ENCODE measurements at places on chromosomes 4 and X.

GRCh38 chr4:129748991-129749390, 653.0 kb downstream of the C4orf33 start:
- no peak for DNase-seq

DNA sequence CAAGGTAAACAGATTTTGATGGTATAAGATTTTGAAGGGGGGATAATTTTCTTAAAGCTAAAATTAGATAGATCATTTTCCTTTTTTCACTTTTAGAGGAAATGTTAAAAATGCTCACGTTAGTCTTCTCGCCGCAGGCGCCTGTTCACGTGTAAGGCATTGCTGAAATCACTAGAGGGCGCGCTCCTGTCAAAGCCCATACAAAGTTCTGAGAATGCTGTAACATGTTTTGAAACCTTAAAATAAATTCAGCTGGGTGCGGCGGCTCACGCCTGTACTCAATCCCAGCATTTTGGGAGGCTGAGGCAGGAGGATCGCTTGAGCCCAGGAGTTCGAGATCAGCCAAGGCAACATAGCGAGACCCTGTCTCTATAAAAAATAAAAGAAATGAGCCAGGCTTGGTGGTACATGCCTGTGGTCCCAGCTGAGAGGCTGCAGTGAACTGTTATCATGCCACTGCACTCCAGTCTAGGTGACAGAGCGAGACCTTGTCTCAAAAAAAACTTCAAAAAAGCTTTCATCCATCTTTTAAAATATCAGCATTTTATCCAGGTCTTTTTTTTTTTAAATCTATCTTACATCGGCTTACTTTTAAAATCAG, 138.0 kb downstream of the RBMX2 start:
- peak; percentile 35 for DNase-seq

DNA sequence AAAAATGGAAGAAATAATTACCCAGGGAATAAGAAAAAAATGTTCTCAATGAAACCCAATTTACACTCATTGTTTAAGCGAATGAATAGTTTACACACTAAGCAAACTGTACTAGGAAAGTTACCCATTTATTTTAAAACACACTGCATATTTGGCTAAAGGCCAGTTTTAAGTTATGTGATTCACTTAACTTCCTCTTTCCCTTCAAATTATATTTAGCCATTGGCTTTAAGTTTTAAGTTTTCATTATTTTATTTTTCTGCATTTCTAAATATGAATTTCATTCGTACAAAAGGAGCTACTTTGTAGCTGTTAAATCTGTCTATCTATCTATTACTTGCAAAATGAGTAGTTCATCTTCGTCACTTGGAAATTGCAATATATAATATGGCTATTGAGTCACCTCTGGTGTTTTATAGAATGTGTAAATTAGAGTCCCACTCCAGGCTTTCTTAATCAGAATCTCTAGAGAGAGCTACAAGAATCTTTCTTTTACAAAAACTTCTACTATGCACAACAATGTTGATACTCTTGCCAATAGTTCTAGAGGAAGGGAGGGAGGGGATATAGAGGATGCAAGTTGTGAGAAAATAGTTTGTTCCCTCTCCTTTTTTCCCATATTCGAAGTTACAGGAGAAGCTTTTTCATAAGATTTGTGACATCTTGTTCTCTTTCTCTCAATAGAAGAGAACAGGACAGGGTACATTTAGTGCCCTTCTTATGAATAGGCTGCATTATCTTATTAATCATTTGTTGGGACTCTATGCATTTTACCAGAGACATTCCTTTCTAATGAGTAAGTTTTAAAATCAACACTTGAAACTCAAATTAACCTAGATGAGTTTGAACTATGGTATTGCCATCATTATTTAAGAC, 41.8 kb downstream of the SULT1B1 start:
- no peak for DNase-seq

- DNase-seq: no peak
Measured at GRCh38 chrX:40867352-40867751, 132.0 kb upstream of the MED14 start.

DNA sequence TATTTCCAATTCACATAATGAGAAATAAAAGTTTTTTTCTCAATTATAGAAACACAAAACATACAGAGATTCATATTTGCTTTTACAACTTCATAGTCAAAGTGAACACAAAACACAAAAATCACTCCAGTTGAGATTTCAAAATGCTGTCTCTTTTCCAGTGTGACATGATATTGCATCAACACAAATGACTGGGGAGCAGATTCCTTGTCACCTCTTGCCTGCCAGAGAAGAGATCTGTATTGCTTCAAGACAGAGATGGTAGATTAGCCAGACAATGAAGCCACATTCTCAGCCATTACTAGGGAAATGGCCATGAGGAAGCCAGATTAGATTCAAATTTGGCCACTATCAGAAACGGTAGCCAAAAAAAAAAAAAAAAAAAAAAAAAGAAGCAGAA, 2313.1 kb upstream of the AGA start:
- DNase-seq: no peak

GRCh38 chrX:82961129-82961528, 547.0 kb upstream of the POU3F4 start:
- DNase-seq: no peak

- no peak for DNase-seq
Measured at GRCh38 chrX:9875801-9876200, 89.6 kb downstream of the SHROOM2 start.

DNA sequence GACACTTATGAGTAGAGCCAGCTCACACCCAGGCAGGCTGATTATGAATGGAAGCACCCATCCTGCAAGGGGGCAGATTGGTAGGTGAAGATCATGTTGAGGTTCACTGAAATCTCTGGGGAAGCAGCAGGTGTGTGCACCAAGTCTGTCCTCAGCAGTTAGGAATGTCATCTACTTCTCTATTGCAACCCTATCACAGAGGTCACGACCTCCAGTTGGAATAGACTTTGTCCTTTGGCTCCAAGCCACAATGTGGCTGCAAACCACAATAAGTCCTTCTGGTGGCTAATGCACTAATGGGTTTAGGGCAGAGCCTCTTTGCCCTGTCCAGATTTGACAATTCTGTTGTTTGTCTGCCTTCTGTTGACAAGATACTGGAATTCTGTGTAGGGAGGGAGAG, 1056.7 kb downstream of the PCDH19 start:
- DNase-seq: no peak

DNA sequence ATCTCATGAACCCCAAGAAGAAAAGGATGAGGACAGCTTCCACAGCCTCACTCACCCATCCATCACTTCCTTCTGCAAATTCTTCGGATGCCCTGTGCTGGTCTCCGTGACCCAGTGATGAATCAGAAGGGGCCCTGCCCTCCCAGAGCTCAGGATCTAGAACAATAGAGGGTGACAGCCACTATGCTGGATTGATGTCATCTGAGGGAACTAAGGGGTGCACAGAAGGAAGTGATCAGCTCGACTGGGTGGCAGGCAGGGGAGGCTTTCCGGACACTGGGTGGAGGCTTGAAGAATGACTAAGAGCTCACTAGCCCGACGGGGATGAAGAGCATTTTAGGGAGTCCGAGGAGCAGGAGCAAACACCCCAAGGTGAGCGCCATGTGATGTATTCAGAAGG, 1.4 kb upstream of the ZNF185 start:
- DNase-seq: peak; percentile 16

DNA sequence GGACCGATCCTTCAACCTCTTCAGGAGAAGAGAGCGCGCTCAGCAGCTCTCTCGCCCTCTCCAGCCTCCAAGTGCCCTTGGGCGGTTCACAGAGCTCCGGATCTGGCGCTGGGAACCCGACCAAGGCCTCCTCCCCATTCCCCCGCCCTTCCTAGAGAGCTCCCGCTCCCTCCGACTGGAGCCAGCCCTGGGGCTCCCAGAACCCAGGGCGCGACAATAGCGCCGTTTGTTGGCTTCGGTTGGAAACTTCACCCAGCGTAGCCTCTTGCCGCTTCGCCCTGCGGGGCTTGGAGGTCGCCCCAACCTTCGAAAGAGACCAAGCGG, 3.1 kb upstream of the SOX3 start:
- DNase-seq: no peak

DNA sequence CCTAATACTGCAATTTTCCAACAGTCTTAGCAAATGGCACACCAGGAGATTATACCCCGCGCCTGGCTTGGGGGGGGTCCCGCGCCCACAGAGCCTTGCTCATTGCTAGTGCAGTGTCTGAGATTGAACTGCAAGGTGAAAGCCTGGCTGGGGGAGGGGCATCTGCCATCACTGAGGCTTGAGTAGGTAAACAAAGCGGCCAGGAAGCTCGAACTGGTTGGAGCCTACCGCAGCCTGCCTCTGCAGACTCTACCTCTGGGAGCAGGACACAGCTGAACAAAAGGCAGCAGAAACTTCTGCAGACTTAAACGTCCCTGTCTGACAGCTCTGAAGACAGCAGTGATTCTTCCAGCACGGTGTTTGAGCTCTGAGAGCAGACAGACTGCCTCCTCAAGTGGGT, 172.8 kb upstream of the NAP1L5 start:
- DNase-seq: no peak

GRCh38 chr4:48499551-48500066, 9.6 kb downstream of the ZAR1 start:
- DNase-seq: no peak

DNA sequence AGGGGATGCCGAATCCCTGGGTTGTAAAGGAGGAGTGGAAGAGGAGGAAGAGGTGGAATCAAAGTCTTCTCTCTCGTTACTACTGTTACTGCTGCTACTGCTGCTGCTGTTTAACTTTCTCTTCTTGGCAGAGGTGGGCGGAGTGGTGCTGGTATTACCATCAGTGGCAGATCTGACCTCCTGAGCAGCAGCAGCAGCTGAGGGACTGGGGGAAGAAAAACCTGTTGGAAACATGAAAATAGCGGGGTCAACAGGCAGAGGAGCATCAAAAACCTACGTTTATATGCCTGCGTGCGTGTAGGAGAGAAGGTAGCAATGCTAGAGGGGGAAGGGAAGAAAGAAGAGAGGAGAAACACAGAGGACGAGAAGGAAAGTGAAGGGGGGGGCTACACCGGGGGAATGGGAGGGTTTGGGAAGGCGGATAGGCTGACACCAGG, 339 bp downstream of the CUL4B start:
- peak; percentile 34 for DNase-seq

GRCh38 chr4:121784975-121785374, 16.1 kb upstream of the EXOSC9 start:
- peak; percentile 99 for DNase-seq

DNA sequence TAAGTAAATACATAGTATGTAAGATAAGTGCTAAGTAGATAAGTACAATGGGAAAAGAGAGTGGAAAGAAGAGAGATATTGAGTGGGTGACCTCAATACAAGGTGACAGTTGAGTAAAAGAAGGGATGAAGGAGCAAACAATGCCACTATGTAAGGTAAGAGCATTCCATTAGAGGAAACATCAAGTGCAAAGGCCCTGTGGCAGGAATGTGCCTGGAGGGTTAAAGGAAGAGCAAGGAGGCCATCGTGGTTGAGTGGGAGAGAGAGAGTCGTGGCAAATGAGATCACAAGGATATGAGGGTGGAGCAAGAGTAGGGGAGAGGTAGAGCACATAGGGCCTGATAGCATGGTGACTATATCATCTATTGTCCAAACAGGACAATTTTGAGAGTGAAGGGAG, 13.4 kb downstream of the EDNRA start:
- no peak for DNase-seq

GRCh38 chr4:85681221-85681657, 206.3 kb downstream of the ARHGAP24 start:
- peak; percentile 74 for DNase-seq

DNA sequence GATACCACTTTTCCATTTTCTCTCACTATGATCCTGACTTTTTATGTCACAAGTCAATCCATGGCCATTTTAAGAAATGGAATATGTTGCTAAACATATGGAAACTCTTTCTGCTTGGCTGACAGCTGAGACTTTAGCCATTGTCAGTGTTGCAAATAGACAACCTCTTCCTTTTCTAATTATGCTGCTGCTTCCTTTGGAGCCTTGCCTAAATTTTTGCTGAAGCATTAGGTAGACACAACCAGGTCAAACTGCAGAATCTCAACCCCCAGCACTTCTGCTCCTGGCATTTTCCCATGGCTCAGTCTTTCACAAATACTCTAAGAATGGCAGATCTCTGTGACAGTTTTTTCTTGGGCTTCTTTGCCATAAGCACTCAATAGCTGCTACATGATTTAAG, 543.3 kb downstream of the GRID2 start:
- DNase-seq: no peak

DNA sequence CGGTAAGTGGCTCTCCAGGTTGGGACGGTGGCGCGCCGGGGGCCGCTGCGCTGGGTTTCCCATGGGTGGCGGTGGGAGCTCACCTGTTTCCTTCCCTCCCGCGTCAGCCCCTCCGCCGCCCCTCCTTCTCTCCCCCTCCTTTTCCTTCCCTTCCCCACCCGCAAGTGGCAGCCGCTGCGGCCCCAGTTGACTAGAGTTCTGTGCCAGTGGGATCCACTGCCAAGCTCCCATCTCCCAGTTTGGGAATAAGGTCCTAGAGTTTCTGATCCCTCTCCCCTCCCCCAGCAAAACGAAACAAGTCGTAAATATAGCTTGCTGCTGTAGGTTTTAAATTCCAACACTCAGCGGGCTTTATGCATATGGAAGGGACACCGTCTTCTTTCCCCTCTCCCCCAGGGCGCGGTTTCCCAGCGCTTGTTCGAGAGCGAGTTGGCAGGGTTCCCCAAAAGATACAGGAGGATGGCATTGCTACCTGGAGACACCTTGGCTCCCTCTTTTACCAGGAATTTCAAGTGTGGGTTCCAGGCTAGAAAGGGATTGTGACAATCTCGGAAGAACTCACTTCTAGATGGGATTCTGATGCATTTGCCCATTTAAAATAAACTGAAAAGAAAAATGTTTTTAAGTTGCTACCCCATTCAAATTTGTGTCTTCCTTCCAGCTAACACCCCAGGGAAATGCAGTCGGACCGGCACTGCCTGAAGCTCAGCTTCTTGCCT, 1.2 kb downstream of the TLL1 start:
- no peak for DNase-seq

DNA sequence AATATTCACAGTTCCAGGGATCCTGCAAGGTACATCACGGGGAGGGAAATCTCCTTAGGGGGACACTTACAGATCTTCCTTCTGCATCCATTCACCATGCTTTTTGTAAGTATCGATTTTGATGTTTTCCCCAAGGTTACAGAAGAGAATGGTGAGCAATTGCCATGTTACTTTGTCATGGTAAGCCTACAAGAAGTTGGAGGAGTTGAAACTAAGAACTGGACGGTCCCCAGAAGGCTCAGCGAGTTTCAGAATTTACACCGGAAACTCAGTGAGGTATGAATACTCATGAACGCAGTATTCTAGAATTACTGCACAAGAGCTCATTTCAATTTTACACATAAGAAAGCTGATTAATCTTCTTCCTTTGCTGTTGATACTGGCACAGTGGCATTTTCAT, 53.9 kb downstream of the LRP2BP start:
- no peak for DNase-seq

GRCh38 chr4:184568770-184569169, 80.5 kb downstream of the CASP3 start:
- DNase-seq: no peak

DNA sequence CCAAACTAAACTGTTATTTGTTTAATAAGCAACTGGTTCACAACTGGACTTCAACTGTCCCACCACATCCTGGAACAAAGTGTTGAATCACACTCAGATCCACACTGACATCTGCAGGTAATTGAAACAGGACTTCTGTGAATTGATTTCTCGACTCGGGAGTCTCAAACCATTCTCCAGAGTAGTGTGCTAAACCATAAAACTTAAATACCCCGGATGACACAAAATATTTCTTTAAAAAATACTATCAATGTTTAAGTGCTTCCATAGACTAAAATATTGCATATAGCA, 95.4 kb upstream of the PLAC1 start:
- DNase-seq: peak; percentile 16

Data from brain microvascular endothelial cell (primary cell).